ENCODE measurements at places on chromosomes 16 and 17. TPM values are rescaled to one million over a fixed set of nuclear protein-coding genes. Genes with fewer than 3 reads are reported as not detected.

The KRT40 gene
- total RNA-seq = not detected

The MT4 gene
- total RNA-seq = not detected

The SPATA22 gene
- 0.96 TPM for total RNA-seq

The TBC1D3L gene
- total RNA-seq = 14.0 TPM

The NOTUM gene
- 0.25 TPM for total RNA-seq

Data from activated naive CD8-positive, alpha-beta T cell treated with anti-CD3 and anti-CD28 coated beads, Interleukin-2, amount 10 ng/mL, durations not matched to agents 7 days and 5 days (primary cell).